Activated T-cell treated with anti-CD3 and anti-CD28 coated beads, Interleukin-2, amount 50 U/mL, for 48 hours (primary cell): ENCODE measurements at places on chromosomes 7 and 10.

DNA sequence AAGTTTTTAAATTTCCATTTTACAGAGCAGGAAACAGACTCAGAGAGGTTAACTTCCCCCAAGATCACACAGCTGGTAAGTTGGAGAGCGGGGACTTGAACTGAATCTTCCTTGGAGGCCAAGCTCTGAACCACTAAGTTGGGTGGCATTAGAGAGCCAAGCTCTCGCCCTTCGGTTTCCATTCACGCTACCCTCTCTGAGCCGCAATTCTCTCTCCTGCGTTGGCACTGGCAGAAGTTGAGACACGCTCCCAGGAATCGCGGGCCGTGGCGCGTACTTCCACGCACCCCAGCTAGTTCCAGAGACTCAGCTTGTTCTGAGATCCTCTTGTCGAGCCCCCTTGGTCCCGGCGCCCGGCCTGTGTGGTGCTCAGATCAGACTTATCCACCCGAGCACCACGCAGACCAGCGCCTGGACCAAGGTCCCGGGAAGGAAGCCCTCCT lies 29.3 kb upstream of the VAX1 start:
- DNase-seq = peak; percentile 28

DNA sequence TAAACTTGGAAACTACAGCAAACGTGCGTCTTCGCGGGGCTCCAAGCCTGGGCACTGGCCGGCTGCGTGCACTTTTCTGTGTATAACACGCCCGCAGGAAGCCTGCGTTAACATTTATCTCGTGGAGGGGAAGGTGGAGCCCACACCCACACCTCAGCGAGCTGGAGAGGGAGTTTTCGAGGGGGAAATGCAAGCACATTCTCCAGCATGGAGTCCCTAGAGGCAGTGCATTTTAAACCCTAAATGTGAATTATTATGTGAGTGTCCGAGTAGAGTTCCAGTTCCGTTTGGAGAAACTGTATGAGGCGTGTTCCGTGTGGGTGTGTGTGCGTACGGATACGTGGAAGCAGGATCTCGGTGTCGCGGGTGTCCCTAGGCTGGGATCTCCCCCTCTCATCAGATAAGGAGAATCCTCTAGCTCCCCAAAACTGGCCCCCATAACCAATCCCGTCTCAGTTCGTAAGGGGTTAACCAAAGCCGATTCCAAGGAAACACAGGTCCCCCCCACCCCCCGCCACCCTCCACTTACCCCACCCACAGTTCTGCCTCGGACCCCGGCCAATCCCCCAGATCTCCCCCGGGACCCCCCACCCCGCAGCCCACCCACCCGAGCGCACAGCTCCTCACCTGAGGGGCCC lies 403 bp downstream of the CDK6 start:
- DNase-seq = peak; percentile 62

DNA sequence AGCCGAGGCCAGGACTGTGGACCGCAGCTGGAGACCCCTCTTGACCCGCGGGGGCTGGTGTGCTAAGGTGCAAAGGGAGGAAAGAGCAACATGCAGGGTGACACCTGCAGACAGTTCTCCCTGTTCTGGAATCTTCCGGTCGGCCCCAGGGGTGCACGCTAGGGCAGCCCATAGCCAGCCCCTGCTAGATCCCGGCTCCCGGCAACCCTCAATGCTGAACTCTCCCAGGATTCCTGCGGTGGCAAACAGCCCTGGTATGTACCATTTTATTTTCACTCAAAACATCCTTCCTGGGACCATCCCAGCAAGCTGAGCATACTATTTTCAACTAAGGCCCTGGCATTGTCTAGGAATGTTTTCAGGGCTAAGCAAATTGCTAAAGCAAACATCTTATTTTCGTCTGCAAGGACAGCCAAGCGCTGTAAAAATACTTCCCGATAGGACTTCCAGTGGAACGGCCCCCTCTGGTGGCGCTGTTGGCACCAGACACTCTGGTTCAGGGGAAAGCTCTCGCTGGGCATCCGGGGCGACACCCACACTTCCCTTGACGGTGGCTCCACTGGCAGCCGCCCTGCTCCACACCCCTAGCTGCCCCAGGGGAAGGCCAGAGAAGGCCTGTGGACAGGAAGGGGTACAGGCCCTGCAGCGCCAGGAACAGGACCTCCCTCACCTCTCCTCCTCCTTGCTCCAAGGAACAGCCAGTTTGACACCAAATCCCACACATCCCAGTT lies 99.4 kb downstream of the CTBP2 start:
- peak; percentile 61 for DNase-seq

DNA sequence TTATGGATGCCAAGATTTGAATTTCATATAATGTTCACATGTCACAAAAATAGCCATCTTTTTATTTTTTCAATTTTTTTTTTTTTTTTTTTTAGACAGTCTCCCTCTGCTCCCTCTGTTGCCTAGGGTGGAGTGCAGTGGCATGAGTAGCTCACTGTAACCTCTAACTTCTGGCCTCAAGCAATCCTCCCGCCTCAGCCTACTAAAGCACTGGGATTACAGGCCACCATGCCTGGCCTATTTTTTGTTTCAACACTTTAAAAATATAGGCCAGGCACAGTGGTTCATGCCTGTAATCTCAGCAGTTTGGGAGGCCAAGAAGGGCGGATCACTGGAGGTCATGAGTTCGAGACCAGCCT lies 246.3 kb downstream of the SKIDA1 start:
- no peak for DNase-seq

- DNase-seq = no peak
These were observed 57.2 kb downstream of the PROSER2 start for GRCh38 chr10:11880151-11881029.

DNA sequence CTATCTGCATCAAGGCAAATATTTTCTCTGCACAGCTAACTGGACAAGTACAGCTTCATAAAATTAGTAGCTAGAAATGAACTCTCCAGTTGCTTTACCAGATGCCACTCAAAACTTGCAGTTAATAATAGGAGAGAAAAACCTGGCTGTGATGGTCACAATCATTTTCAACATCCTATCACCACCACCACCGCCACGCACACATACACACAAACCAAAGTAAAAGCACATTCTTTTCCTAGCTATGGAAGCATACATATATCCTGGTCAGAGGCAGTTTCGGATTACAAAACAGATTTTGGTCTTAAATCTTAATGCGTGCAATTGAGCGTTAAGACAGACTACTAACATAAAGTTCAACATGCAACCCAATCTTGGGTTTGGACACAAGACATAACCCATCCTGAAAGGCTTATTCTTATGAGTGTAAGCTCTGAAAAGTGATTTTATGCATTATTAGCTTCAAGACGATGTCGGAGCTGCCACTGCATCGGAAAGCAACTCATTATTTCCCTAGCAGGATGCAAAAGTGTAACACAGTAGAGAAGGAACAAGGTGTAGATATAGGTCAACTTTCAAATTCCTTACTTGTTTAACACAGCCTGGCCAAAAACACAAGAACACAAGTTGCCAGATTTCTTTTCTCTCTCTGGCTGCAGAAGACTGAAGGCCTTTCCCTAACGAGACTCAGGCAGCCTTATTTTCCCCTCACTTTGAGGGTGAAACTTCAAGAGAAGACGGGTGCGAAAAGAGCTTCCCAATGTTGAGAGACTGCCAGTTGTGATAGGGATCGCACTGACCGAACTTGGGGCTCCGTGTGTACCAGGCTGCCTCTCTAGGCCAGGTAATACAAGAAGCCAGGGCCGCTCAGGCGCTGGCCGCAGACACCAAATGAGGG lies 1.2 kb downstream of the CACUL1 start:
- no peak for DNase-seq

- no peak for DNase-seq
These were observed 371.9 kb upstream of the SHH start for GRCh38 chr7:156184164-156184563.

GRCh38 chr10:110556969-110557601 lies 10.4 kb upstream of the SMC3 start:
- DNase-seq = peak; percentile 79

GRCh38 chr7:27616186-27616491 lies 46.5 kb downstream of the HIBADH start:
- no peak for DNase-seq

DNA sequence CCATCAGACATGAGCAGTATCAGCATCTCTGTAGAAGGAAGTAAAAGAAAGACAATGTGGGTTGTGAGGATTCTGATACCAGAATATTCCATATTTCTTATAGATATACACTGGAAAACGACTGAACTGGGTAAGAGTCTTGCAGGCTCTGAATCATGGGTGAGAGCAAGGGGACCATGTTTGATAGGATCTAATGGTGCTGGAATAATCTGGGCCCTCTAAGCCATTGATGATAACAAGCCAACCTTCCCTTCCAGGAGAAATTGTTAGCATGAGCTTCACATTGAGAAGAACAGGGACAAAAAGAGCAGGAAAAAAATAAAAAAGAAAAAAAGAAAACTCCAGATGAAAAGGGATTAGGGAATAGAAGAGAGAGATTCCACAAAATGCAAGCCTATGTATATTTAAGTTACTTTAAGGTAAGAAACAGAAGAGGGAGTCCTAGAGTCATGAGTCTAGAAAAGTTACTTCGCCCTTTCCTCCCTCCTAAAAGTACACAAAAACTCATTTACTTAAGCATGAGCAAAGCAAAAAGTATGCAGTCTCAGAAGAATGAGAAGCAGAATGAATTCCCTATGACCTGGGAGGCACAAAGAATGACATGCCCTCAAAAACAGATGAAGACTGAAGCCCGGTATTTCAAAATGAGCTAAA lies 181.9 kb downstream of the TMEM26 start:
- DNase-seq = no peak

GRCh38 chr7:50599385-50599784 lies 34.2 kb upstream of the DDC start:
- DNase-seq = no peak

DNA sequence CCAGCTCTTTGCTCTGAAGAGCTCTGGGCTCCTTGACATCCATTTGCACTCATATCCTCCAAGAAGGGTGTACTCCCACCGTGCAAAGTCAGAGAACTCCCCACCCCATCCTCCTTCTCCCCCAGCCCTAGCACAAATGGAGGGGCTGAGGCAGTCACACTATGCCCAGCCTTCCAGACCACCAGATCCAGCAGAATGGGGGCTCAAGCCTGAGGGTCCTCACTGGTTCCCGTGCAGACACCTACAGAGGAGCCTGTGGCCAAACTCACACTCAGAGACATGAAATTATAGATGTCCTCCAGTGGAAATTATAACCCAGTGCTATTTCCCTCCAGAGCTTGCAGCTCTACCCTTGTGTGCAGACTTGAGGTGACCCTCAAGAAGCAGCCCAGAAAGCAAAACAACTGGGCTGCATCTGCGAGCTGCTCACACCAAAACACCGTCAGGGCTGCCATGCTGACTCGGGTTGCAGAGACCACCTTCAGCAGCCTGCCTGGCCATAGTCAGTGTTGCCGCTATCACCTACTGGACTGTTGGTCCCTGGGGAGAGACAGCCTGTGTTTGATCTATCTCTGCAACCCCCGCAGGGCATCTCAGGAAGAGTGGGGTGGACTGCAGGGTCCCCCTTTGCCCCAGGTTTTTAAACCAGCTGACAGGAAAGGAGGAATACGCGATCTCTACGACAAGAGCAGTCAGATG lies 7.4 kb downstream of the ZNF488 start:
- peak; percentile 13 for DNase-seq

GRCh38 chr10:93718937-93719725 lies 16.7 kb upstream of the FRA10AC1 start:
- DNase-seq = no peak

GRCh38 chr7:143015084-143015483 lies 11.8 kb downstream of the OR9A2 start:
- no peak for DNase-seq

- no peak for DNase-seq
These were observed 111.5 kb downstream of the LRMDA start for GRCh38 chr10:75542906-75543305.

DNA sequence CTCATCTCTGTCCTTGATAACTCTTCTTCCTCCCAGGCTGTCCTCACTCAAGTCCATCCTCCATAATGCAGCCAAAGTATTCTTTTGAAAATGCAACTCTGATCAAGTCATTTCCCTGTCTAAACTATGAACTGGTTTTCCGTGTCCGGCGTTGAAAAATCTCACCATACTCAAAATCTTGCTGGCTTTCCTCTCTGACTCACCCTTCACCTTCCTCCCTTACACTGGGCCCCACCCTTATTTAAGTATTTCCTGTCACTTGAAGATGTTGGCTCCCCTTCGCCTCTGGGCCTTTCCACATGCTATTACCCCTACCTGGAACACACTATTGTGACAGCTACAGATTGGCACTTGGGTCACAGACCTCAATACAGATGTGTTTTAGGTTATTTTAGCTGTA lies 515.6 kb downstream of the INHBA start:
- DNase-seq = no peak

- DNase-seq = peak; percentile 42
These were observed 51.8 kb downstream of the CAV1 start for GRCh38 chr7:116576350-116577319.

- DNase-seq = no peak
These were observed 18.9 kb upstream of the TMEM273 start for GRCh38 chr10:49207113-49207512.
